GOT3 (cell line): ENCODE measurements at places on chromosomes 6 and 20.

DNA sequence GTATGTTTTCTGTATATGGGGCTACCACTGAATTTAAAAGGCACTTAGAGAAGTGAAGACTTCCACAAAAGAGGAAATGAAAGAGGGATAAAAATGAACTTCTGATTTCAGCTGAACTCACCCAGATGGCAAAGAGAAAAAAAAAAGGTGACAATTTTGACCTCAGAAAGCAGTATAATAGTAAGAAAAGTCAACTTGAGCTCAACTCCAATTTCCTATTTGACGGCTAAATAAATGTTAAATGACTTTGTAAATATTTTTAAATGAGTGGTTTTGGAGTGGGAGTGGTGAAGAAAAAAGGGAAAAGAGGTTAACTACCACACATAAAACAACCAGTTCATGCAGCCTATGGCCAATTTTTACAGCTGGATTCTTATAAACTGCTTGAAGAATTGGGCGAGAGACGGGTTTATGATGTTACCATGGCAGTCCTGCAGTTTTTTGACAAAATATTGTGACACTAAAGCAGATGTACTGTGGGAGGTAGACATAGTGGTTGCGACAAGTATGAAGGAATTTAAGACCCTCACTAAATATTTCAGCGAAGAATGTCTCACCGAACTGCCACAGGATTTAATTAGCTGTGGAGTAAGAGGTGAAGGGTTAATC, 49.8 kb upstream of the ADTRP start:
- DNase-seq = no peak

GRCh38 chr6:506920-507622, 115.5 kb downstream of the IRF4 start:
- DNase-seq = no peak

DNA sequence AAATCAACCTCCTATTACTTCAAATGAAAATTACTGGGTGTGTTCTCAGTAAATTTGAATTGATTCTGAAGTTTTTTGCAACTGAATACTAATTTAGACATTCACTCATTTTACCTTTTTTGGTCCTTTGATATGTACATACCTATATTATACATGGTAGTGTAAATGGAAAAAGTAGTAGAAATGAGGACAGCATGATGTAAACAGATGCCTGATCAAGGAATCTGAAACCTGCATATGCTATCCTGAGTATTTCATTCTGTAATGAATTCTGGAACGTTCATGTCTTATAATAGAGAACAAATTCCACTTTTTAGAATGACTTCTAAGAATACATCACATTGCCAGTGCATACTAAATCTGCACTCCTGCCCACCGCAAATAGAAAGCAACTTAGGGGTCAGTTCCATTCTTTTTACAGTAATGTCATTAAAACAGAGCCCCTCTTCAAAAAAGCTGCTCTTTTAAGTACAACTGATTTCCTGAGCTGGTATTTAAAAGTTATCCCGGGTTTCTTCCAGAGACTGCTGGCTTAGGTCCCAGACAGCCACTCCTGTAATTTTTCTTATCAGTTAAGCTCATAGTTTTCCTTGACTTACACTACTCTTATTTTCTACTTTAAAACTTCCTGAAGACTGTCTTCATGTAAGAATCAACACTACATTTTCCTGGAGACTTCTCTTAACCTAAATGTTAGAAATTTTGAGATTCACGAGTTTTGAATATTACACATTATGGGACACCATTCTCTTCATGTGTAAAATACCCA, 48.4 kb downstream of the MAP3K7 start:
- DNase-seq = no peak

- DNase-seq = no peak
Measured at GRCh38 chr6:111276736-111277135, 189.4 kb downstream of the SLC16A10 start.

DNA sequence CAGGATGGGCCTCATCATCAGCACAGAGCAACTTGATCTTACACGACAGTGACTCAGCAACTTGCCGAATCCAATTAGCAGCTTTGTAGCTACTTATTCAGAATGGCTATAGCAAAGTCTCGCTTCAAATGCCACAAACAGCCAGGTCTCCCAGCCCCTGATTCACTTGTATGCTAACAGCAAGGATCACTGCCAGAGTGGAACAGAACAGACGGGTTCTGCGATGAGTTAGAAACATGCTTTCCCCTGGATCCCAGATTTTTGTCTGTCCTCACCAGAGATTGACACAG, 254.4 kb downstream of the NRN1 start:
- DNase-seq = no peak

DNA sequence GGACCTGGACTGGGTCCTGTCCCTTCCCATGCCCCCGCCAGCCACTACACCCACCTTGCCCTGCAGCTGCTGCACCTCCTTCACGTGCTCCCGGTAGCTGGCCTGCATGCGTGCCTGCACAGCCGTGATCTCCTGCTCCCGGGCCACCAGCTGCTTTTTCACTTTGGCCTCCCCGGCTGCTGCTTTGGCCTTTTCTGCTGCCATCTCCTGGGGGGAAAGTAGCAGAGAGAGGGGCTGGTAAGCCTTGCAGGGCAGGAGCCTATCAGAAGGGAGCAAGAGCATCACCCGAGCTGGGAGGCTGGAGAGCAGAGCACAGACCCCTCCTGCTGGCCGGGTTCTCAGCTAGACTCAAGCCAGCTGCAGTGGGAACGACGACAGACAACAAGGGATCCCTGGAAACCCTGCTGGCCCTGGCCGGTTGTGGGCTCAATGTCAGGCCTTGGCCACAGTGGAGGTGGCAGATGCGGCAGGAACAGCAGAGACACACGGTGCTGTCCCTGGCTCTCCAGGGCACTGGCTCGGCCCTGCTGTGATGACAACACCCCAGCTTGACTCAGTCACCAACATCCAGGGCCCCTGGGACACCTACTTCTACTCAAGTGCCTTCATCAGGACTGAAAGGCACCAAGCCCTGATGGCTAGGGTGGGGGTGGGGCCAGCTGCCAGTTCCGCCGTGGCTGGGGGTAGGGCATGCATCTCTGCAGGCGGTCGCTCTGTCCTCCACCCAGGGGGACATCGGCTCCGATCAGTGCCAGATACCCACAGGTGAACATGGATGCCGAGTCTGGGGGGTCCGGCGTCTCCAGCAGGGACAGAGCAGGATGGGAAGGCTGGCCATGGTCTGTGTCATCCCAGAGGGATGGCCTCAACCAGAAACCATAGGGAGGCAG, 45.3 kb downstream of the RRBP1 start:
- no peak for DNase-seq

DNA sequence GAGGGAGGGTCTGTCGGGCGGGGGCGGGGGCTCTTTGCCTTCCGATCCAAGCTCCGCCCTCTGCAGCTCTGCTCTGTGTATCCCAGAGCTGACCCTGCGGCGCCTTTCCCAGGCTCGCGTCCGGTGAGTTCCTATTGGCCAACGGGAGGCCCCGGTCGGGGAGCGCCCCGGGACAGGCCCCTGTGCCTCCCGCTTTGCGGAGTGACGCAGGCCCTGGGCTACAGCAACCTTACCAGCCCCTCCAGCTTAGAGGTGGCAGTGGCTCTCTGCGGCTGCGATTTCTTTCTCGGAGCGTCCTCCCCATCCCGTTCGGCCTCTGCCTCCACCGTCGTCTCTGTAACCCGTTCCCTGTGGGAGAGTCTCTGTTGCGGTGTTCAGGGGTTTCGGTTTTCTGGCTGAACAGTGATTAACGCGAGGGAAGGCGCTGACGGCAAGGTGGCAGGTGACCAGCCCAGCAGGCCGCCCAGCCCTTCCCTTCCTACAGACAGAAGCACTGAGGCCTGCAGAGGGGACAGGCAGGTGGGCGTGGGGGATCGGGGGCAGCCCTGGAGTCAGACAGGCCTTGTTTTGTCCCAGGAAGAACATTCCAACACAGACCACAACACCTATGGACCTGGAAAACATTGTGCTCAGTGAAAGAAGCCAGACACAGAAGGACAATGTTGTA, 18.1 kb upstream of the CEBPB start:
- DNase-seq = peak; percentile 53

DNA sequence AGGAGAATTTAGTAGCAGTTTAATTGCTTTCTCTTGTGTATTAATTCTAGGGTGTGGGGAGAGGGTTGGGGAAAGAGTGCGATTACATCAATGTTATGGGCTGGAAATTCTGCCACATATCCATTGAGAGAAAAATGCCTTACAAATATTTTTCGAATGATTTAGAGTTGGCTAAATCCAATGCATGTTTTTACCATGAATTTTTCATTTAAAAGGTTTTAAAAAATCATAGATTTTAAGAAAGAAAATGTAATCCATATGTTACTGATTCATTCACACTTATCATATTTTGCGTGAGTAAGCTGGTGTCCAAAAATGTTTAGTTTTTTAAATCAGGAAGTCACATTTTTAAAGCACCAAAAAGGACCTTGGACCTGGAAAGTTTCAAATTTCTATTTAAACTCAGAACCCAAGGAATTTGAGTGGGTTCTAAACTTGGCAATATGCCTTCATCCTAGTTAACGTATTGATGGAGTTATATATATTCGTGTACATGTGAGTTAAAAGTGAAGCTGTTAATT, 627.4 kb upstream of the CITED2 start:
- DNase-seq = no peak

DNA sequence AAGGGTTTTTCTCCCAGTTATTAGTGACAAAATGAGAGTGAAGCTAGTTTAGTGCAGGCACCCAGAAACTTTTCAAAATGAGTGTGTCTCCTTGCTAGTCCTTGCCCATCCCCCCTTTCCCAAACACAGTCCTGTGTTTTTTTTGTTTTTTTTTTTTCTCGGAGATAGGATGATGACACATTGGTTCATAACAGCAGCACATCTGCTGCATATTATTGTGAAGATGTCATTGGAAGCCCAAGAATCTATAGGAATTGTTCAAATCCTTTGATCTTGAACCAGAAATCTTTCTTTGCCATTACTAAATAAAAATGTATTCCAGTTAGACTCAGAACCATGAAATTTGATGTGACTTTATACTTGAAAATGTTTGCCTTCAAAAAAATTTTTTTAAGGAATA, 162.4 kb downstream of the FRK start:
- no peak for DNase-seq

GRCh38 chr6:44094403-44095242, 32.6 kb downstream of the MRPL14 start:
- no peak for DNase-seq

GRCh38 chr6:48194596-48195295, 83.7 kb upstream of the PTCHD4 start:
- DNase-seq = no peak

DNA sequence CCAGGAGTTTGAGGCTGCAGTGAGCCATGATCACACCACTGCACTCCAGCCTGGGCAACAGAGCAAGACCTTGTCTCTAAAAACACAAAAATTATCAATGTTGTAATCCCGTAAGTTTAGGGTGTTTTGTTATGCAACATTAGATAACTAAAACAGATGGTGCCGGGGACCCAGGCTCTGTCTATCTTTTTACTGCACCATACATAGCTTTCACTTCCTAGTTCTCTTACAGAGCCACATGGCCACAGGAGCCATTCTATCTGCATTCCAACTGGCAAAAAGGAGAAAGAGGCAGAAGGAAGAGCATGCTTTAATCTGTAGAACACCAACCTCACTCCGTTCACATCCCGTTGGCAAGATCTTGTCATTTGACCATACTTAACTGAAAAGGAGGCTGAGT, 5.4 kb upstream of the TCF15 start:
- DNase-seq = no peak

DNA sequence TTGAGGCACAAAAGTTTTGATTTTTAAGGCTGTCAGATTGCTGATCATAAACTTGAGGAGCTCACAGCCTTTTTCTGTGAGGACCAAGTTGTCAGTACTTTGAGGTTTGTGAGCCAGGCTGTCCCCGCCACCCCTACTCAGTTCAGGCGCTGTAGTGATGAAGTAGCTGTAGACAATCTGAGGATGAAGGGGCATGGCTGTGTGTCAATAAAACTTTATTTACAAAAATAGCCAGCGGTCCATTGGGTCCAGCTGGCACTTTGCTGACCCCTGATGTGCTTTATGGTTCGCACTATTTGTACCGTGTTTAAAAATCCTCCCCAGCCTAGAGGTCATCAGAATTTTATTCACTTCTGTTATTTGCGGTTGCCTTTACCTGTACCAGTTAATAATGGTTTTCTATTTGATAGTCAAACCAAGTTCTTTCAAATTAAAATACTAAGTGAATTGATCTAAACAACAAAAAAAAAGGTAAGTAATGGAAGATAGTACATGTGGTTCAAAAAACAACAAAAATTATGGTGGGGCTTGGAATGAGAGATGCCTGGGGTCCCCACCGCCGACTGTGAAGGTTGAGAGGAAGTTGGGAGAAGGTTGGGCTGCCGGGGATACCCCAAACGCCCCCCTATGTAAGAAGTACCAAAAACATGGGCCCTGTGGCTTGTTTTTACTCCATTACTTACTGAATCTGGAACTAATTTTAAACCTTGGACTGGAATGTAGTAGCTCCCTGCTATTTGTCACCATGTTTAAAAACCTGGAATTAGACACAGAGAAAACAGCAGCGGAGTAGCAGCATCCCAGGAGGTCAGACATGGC, 123.6 kb downstream of the SYCP2 start:
- no peak for DNase-seq

GRCh38 chr20:7853493-7853892, 86.8 kb downstream of the HAO1 start:
- DNase-seq = no peak

GRCh38 chr20:8151372-8151771, 19.3 kb downstream of the PLCB1 start:
- DNase-seq = no peak

DNA sequence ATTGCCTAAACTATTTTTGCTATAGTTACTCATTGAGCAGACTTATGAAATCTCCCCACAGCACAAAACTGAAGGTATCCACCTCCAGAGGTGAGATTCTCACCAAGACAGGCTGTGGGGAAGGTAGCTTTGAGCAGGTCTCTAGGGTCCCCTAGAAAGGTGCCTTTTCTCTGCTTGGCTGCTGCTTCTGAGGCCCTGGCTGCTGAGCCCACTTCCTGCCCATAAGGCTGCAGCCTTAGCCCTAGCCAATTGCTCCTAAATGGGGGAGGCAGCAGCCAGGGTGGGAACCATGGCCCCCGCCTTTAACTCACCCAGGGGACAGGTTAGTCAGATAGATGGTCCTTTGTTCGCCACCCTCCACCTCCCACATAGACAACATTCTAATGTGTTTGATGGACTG, 3.6 kb downstream of the NT5E start:
- no peak for DNase-seq

DNA sequence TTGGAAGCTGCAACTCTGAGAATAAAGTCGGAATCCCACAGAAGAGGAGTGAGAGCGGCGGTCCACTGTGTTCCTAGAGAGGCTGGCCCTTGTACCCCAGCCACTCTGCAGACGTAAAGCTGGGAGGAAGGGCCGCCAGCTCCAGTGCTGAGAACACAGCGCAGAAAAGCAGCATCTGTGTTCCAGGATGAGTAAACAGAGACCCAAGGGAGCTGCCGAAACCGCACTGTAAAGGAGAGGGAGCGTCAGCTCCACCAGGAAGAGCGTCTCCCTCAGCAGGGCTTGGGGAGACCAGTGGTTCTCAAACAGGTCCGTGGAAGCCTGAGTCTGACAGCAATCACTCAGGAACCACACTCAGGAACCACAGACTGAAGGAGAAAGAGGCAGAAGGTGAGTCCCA, 134.0 kb downstream of the WDR27 start:
- no peak for DNase-seq

DNA sequence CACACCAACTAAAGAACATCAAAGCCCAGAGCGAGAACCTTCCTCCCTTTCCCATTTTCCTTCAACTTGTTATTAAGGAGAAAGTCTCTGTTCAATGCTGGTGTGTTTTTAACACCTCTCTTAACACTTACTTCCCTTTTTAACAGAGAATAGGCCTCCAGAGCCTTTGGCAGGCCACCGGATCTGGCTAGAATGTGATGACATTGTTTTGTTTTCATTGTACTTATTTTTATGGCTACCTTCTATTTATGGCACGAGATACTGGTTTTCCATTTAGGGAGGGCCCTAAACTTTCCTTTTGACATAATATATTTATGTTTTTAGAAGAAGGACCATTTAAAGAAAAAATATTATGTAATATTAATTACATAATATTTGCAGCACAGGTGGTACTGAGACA, 21.6 kb downstream of the TCF15 start:
- DNase-seq = no peak
